Stimulated activated CD4-positive, alpha-beta T cell treated with anti-CD3 and anti-CD28 coated beads, Interleukin-4, amount 100 ng/mL, for 4 hours (primary cell): ENCODE measurements at places on chromosomes 13 and 19.

- no peak for DNase-seq
These were observed 115.5 kb downstream of the FGF14 start for GRCh38 chr13:102286326-102286725.

GRCh38 chr19:49920624-49921363 is 8.2 kb upstream of the ATF5 start:
- DNase-seq: no peak

- no peak for DNase-seq
These were observed 7.6 kb downstream of the ZNF418 start for GRCh38 chr19:57927587-57927986.

DNA sequence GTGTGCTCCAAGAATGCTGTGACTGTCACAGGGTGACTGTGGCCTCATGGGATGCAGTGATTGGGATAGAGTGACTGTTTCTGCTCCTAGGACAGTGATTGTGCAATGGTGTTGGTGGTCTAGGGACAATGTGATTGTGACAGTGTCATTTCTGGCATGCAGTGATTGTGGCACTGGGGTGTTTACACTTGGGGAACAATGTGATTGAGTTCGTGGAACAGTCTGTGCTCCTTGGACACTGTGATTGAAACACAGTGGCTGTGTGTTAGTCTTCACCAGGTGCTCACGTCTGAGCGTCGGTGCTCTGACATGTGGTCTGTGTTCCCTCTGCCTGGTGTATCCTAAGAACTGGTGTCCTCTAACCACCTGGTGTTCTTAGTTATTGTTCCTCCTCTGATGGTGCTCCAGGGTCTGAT is 1.7 kb downstream of the PDE4A start:
- no peak for DNase-seq

DNA sequence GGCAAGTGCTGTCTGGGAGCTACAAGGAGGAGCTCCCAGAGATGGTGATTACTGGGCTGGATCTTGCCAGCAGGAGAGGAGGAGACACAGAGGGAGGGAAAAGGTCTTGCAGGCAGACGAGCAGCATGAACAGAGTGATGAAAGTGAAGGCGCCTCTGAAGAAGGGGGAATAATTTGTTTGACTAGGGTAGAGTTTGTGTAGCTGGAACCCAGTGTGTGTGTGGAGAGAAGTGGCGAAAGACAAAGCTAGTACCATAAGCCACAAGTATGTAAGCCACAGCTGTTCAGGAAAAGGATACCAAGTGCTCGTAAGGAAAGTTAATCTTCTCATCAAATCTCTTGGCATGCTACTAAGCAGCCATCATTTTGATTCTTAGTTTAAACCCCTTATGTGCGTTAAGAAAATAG is 5.4 kb downstream of the FLT1 start:
- no peak for DNase-seq

DNA sequence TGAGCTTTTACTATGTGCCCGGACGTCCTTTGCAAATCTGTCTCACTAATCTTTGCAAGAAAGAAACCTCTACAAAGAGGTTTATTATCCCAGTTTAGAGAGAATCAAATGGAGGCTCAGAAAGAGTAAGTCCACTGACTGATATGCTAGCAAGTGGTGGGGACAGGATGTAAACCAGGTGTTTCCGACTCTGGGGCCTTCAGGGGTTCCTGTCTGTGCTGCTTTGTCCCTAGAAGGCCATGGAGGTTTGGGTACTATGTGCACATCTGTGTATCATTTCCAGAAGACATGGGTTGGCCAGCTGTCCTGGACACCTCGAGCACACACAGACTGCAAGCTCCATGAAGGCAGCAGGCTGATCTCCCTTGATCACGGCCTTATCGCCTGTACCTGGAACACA is 1.2 kb upstream of the KPTN start:
- DNase-seq: no peak

GRCh38 chr13:105543742-105544141 is 991.7 kb downstream of the EFNB2 start:
- DNase-seq: no peak

DNA sequence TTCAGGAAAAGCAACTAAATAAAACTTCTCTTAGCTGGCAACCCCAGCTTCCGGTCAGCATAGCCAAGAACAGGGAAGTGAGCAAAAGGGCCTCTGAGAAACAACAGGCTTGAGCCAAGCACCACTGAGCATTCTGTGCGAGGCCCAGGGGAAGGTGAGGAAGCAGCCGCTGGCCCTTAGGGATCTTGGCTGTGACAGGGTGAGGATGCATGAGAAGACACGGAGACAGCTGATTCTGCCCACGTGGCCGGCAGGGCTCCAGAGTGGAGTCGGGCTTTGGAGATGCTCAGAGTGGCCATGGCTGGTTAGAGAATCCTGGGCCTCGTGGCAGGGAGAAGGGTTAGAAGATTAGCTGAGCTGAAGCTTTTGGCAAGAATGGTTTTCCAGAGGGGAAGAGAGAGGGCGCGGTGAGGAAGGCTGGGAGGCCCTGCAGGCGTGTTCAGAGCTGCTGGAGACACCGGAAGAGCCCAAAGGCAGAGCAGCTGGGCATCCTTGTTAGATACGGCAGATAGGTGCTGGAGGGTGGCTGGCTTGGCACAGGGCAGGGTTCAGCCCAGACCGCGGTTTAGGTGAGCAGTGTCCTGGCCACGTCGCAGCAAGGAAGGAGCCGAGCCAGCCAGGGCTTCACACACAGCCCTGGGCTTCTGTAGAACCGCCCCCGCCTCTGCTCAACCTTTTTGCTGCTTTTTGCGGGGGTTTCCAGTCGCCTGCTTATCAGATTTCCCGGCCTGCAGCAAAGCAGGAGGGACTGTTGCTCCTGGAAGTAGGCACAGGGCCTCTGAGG is 17.3 kb downstream of the UPF1 start:
- no peak for DNase-seq

GRCh38 chr13:20407759-20408158 is 117.9 kb downstream of the CRYL1 start:
- no peak for DNase-seq

GRCh38 chr19:38849860-38850435 is at the start of gene HNRNPL:
TSS of gene HNRNPL (minus strand) at chr19:38849986. CDS start at chr19:38849966, 20 bp downstream.
- peak; percentile 100 for DNase-seq

- DNase-seq: no peak
These were observed 270.5 kb downstream of the DIAPH3 start for GRCh38 chr13:59893266-59893665.

- DNase-seq: no peak
These were observed 15.1 kb upstream of the CACNG8 start for GRCh38 chr19:53947624-53948023.

- peak; percentile 35 for DNase-seq
These were observed 15.0 kb upstream of the EMC10 start for GRCh38 chr19:50461066-50461875.

- DNase-seq: no peak
These were observed 285.8 kb downstream of the MYO16 start for GRCh38 chr13:108915095-108915633.

DNA sequence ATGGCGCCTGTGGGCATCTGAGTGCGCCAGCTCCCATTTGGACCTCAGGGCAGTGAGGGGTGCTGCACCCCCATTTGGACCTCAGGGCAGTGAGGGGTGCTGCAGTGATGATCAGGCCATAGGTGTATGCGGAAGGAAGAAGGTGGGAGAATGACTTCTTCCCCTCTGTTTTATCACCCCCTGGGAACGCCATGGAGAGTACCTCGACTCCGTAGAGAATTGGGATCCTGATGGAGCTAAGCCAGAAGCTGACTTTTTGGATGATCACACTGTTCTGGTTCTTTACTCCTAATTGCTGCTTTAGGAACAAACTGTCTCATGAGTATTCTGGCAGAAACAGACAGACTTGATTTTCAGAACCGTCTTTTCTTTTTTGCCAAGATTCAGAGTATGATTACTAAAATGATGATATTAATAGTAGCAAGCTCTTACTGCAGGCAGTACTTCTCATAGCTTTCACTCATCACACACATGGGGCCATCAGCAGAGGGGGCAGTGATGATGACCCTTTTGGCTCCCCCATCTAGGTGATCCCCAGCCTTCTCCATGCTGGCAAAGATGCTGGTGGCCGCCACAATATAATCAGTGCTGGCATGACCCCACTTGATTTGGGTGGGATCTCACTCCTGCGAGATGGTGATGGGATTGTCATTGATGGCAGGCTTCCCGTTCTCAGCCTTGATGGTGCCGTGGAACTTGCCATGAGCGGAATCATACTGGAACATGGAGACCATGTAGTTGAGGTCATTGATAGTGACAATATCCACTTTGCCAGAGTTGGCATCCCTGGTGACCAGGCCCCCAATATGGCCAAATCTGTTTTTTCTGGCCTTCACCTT is 10.3 kb upstream of the UBAC2 start:
- no peak for DNase-seq

GRCh38 chr19:30590596-30591229 is 218.5 kb downstream of the ZNF536 start:
- no peak for DNase-seq

- DNase-seq: no peak
These were observed 1.7 kb upstream of the SIGLEC7 start for GRCh38 chr19:51140441-51140840.

DNA sequence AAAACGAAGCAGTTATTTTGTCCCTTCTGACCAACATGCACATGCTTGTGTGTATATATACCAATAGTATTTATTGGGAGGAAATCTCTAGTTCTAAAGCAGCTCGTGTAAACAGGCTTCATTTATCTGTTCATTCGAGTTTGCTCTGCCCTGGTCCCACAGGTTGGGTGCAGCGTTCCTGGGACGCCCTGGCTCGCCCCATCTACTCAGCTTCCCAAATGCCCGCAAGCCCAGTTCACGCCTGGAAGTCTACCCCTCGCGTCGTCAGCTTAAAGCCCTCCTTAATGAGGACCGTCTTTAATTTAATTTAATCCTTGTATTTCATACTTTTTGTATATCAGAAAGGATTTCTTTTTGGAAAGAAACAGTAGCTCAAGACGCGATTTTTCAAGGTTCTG is 604 bp downstream of the THSD1 start:
- DNase-seq: no peak

DNA sequence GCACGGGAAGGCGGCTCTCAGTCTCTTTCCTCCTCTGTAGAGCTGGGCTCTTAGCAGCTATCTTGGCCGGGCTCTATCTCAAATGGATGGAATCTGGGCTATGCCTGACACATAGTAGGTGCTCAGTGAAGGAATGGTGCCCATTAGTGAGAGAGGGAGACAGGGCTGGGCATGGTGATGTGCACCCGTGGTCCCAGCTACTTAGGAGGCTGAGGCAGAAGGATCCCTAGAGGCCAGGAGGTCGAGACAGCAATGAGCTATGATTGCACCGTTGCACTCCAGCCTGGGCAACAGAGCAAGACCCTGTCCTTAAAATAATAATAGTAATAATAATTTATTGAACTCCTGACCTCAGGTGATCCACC is 14.7 kb downstream of the KLF2 start:
- DNase-seq: no peak

DNA sequence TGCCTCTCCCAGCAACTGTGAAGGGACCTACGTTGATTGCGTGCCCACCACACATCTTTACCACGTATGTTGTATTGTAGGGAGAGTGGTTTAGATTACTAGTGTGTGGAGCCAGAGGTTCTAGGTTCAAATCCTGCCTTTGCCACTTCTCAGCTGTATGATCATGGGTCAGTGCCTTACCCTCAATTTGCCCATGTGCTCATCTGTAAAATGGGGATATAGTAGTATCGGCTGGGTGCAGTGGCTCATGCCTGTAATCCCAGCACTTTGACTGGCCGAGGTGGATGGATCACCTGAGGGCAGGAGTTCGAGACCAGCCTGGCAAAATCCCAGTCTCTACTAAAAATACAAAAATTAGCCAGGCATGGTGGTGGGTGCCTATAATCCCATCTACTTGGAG is 578 bp upstream of the LGALS4 start:
- no peak for DNase-seq

DNA sequence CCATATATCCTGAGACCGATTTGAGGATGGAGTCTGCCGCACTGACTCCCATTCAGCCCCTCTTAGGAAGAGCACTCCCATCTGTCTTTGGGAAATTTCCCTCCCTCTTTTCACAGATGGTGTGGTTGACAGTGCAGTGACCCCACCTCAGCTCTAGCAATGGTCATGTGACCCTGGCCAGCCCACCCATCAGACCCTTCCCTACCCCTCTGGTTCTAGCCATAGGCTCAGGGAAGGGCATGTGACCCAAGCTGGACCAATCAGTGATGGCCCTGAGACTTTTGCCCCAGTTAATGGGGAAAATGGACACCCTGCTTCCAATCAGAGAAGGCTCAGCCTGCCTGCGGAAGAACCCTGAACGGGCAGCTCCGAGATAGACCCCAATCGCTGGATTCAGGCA is 26.3 kb downstream of the IL12RB1 start:
- DNase-seq: no peak

DNA sequence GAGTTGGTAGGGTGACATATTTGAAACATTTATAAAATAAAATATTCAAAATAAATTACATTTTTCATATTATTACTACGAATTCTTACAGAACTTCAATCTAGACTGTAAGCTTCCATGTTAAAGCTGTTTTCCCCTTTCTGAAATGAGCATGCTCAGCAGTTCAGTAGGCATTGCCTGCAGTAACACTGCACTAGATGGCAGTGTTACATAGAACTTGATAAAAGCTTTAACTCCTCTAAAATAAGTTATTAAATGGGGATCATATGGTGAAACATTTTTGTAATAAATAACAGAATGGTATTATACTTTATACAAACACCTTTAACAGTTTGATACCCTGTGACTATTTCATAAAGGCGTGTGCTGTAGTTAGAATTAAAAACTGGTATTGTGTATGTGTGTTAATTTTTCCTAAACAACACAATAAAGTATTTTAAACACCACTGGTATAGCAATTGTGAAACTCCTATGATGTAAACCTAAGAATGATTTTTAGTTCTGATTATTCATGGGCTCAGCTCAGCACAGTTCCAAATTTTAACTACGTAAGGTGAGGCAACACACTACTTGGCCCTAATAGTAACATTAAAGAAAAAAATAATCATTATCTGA is 11.6 kb upstream of the GPR18 start:
- no peak for DNase-seq

- no peak for DNase-seq
These were observed 11.2 kb downstream of the ACTN4 start for GRCh38 chr19:38658462-38659306.

- DNase-seq: no peak
These were observed 1446.8 kb downstream of the UQCRFS1 start for GRCh38 chr19:27765912-27766725.
